ENCODE measurements at places on chromosomes 3 and 15.

DNA sequence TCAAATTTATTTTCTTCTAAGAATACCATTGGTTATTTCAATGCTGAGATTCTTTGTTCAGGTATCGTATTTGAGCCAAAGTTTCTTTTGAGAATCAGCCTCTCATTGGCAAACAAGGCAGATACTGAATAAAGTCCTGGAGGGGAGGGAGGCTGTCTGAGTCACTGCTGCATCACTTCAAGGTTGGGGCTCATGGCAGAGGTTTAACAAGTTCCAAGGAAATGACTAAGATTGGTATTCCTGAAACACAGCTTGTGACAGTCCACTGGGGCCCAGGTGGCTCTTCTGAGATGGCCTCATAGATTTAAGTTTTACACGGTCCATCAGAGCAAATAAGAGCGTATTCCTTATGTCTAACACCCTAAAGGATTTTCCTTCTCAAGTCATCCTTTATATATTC lies 213.8 kb upstream of the STAC start:
- DNase-seq = no peak

DNA sequence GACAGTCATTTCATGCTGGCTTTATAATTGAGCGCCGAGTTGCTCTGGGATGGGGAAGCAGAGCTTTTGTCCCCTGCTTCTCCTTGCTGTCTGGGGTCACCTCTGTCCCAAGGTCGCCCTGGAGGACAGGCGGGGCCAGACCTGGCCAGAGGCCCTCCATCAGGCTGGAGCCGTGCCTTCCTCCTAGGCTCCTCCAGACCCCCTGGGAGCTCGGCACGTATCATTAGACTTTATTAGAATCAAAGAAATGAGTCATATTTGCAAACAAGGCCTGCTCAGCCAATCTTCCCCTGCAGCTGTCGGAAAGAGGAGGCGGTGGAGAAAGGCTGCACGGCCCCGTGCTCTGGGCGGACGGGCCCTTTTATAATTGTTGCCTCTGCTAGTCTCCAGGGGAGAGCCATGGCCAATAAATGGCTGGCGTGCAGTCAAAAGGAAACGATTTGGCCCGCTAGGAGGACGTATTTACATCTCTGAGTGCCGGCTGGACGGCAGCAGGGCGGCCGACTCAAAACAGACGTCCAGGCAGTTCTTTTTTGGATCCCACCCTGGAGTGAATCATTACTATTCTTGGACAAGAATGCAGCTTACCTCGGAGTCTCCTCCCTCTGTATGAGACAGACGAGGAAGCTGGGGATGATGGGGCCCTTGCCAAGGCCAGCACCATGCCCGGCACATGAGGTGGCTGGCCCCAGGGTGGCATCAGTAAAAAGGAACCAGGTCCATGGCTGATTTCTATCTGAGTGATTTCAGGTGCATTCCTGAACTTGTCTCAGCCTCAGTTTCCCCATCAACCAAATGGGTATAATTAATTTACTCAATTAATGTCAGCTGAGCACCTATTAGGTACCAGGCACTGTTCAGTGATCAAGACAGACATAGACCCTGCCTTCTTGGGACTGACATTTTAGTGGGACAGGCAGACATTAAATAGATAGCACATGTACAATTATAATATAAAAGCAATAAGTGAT lies 50.6 kb downstream of the SLC6A6 start:
- no peak for DNase-seq

DNA sequence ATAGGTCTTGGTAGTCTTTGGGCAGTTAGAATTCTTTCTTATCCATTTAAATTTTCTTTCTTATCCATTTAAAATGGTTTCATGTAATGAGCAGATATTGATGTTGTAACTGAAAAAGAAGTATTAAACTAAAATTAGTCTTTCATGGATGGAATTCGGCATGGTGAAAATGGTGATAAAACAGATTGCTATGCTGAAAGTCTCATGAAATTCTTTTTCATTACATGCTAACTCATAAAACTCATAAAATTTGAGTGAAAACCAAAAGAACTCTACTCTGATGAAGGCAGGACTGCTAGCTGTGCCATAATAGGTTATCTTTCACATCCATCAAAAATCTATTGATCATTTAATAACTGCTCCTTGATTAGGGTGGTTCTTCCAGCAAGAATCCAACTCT lies 3.9 kb upstream of the CD96 start:
- no peak for DNase-seq

DNA sequence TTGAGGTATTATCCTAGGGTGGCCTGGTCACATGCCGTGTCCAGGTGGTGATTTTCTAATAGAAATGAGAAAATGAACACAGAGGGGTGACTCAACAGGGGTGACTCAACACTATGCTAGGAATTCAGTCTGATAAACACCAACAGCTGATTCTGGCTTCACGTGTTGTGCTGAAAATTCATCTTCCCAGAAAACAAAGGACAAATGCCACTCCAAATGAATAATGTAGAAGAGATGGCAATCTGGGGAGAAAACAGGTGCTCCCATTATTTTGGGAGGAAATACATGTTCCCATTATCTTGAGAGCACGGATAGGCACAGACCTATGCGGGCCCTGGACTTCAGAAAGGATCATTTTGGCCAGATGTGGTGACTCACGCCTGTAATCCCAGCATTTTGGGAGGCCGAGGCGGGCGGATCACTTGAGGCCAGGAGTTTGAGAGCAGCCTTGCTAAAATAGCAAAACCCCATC lies 101.2 kb upstream of the MEX3B start:
- peak; percentile 18 for DNase-seq

- peak; percentile 72 for DNase-seq
Observed at GRCh38 chr15:62124176-62124972, 40.7 kb downstream of the C2CD4B start.

DNA sequence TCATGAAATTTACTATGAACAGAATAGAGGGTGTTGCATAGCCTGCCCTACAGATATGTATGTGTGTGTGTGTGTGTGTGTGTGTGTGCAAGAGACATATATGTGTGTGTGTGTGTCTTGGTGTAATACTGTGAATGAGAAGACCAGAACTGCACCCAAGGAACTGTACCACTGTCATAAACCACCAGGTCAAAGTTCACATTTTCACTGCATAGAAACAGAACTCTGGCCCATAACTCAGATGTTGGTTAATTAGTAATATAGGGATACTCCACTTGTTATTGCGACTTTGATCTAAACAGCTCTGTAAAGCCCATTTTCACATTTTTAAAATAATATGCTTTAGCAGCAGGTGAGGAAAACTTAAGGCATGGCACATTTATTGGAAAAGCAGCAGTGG lies 111.8 kb downstream of the IGF2BP2 start:
- DNase-seq = no peak

GRCh38 chr3:107218864-107219269 lies 158.4 kb upstream of the CCDC54 start:
- DNase-seq = peak; percentile 6

DNA sequence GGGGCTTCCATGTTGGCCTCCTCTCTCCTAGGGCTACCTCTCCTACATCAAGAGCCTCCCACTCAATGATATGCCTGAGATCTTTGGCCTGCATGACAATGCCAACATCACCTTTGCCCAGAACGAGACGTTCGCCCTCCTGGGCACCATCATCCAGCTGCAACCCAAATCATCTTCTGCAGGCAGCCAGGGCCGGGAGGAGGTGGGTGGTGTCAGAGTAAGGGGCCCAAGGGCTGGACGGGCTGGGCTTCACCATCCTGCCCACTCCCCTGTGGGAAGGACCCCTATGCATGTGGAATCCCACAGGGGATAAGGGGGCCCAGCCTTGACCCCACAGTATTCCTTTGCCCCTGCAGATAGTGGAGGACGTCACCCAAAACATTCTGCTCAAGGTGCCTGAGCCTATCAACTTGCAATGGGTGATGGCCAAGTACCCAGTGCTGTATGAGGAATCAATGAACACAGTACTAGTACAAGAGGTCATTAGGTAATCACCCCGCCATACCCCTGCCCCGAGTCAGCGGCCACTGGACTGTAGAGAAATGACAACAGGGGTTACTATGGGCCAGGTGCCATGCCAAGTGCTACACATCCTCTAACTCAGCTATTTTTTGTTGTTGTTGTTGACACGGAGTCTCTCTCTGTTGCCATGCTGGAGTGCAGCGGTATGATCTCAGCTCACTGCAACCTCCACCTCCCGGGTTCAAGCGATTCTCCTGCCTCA lies 47.1 kb downstream of the SEMA3G start:
- no peak for DNase-seq

DNA sequence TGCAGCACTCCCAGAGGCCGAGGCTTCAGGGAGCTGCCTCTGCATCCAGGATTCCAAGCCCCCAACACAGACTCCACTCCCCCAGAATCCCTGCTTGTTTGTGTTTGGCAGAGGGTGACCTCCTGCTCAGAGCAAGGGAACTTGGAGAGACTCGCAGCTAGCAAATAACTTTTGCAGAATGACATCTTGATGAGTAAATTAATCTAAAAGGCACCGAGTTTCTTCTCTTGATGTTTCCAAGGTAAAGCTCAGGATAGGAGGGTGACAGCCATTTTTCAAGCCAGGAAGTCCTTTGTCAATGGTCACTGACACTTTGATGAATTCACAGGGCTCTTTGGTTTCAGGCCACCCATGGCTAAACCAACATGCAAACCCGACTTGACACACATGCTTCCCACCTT lies 523.0 kb downstream of the NTRK3 start:
- DNase-seq = no peak

- peak; percentile 80 for DNase-seq
Observed at GRCh38 chr15:49063402-49064280, 17.4 kb upstream of the SECISBP2L start.

DNA sequence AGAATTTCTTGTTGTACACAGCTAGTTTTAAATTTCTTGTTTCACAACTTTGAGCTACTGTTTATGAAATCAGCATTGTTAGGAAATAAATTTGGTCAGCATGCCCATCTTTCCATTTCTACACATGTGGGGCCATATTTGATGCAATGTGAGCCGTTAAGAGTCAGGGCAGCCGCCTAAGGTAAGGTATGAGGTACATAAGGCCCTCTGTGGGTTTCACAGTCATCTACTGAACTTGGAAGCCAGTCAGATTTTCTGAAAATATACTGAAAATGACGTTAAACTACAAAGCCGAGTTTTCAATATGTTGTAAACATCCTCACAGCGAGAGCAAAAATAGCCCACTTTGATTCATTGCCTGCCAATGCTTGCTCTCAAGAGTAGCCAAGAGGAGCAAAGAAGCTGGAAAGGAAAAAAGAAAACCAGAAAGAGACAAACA lies 94.7 kb upstream of the PDZRN3 start:
- DNase-seq = no peak

GRCh38 chr3:171845481-171846284 lies 2.5 kb downstream of the TMEM212 start:
- DNase-seq = no peak

- DNase-seq = no peak
Observed at GRCh38 chr15:70149667-70150404, 52.1 kb upstream of the TLE3 start.

- DNase-seq = no peak
Observed at GRCh38 chr3:48088056-48088748, 72.0 kb upstream of the MAP4 start.

DNA sequence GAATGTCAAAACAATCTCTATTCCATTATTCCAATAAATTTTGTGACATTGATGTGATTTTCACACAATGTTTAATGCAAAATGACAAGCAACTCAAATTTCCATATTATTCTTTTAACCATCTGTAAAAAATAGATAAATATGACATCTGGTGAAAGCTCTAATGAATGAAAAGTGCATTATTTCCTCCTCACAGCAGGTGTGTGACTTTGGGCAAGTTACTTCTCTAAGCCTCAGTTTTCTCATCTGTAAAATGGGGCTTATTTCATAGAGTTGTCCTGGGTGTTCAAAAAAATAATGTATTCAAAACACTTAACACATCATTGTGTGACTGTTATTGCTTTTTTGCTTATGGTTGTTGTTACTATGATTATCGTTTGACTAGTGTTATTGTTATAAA lies 70.4 kb downstream of the THBS1 start:
- DNase-seq = no peak

GRCh38 chr15:59203008-59203407 lies 3.6 kb upstream of the LDHAL6B start:
- no peak for DNase-seq

DNA sequence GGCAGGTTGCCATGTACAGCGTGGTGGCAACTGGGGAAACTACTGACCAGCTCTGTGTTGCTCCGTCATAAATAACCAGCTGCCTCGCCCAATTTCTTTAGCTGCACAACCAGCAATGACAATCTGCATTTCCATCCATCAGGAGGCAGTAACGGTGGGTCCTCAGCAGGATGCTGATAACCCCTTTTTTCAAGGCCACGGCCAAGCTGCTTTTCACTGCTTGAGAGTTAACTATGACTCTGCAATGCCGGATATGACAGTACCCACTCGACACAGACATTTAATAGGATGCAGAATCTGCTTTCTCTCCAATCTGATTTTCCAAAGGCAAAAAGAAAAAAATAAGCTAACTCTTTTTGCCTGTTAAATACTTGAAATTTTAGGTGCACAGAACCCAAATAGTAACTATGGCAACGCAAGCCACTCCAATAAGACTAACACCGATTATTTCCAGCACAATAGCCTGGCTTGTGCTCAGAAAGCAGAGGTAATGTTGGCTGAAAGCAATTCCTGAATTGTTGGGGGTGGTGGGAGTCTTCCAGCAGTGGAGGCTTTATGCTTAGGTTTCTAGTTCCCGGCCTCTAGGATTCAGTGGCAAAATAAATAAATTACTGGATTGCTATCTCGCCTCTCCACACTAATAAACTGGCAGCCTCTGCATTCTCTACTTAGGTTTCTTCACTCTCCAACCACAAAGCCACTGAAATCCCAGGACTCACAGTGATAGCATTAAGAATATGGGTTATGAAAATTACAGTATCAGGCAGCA lies 31.2 kb upstream of the SRGAP3 start:
- no peak for DNase-seq

DNA sequence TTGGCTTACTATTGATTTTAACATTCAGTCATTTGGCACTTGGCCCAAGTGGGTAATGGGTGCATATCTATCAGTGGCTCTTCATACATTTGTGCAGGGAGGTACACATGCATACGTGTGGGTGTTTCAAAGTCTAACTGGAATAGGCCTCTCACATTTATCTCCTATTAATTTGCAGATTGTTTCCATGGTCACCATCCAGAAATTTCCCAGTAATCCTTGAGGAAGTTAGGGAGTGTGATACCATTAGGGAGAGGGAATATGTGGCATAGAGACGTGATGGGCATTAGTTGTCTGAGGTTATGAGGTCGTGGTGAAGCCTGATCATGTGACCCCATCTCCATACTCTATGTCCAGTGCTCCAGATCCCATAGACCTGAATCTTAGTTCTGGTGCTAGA lies 102.8 kb downstream of the LPP start:
- DNase-seq = no peak

GRCh38 chr15:27454281-27455075 lies 483.5 kb downstream of the GABRG3 start:
- DNase-seq = no peak

DNA sequence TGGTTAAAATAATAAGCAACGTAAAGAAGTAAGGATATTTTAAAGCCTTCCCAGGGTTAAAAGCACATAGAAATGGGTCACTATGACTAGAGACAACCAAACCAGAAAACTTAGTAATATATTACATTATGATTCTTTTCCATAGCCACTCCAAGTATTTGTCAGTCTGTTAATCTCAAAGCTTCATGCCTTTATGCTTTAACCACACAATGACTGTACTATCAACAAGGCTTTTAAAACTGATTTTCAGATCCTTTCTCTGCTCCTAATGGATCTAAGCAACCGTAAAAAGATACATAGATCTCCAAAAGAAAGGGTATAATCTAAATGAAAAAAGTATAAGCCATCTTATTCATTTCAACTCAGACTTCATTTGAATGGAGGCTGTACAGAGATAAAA lies 14.4 kb downstream of the SECISBP2L start:
- DNase-seq = no peak
